ENCODE measurements at places on chromosomes 3 and 15.
A peak's percentile ranks its signal among the peaks of the same experiment; 100 is the strongest.

- no peak for DNase-seq
These were observed 243.2 kb upstream of the RGMA start for GRCh38 chr15:93332168-93332553.

DNA sequence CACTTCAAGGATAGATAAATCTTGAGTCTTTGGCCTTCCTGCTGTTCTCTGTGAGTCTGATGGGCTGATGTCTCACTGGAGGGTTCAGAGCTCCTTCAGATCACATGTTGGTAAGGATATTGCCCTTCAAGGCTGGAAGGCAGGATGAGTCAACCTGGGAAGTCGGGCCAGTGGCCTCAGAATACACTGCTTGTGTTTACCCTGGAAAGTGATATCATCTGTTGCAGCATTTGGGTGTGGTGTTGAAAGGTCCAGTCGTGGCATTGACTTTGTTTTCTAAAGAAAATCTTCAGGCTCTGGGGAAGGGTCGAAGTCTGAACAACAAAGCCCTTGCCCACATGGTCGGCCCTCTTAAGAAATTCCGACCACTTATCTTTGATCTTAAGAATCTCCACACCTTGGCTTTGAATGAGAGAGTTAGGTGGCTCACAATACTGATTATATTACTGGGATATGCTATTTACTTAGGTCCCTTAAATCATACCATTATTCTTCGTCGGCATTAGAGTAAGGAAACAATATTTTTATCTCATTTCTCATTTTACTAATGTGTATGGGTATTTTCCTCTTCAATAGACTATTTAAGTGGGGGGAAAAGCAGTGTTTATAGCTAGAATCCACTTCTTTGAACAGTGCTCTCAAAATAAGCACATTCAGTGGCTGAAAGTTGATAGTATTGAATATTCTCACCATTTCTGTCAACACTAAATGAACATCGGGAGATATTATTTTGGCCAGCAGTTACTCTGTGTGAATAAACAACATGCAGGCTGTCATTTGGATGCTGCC lies 303.9 kb upstream of the RASGRP1 start:
- peak; percentile 94 for DNase-seq

- no peak for DNase-seq
These were observed 28.7 kb upstream of the SLC28A1 start for GRCh38 chr15:84855765-84856164.

DNA sequence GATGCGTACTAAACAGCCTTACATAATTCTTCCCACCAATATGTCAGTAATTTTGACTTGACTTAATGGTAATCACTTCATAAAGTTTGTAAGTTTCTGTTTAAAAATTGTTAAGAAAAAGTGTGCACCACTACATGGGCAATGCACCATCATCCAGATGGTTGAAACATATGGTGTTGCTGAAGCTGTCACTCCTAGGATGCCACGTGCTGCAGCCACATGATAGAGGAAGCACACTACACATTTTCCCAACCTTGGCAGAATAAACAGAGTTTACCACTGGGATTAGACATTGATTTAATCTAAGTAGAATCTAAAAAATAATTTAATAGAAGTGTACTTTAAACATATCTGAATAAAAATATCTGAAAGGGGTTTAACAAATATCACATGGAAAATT lies 1209.9 kb downstream of the NSUN3 start:
- DNase-seq: no peak

GRCh38 chr15:90459368-90459767 lies 70.4 kb upstream of the CRTC3 start:
- no peak for DNase-seq

GRCh38 chr3:125433611-125434041 lies 58.5 kb upstream of the ZNF148 start:
- no peak for DNase-seq

DNA sequence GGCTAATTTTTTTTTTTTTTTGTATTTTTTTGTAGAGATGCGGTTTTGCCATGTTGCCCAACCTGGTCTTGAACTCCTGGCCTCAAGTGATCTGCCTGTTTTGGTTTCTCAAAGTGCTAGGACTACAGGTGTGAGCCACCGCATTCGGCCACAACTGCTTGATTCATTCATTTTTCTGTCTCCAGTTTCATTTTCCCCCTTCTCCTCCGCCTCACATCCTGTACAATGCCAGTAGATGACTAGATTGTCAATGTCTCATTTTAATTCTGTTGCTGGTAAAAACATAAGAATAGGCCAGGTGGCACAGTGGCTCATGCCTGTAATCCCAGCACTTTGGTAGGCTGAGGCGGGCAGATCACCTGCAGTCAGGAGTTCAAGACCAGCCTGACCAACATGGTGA lies 12.0 kb upstream of the ZNF592 start:
- no peak for DNase-seq

- DNase-seq: no peak
These were observed 171.5 kb downstream of the NUP210 start for GRCh38 chr3:13248640-13249039.

- DNase-seq: peak; percentile 69
These were observed 24.4 kb downstream of the PTPN9 start for GRCh38 chr15:75554717-75555116.

DNA sequence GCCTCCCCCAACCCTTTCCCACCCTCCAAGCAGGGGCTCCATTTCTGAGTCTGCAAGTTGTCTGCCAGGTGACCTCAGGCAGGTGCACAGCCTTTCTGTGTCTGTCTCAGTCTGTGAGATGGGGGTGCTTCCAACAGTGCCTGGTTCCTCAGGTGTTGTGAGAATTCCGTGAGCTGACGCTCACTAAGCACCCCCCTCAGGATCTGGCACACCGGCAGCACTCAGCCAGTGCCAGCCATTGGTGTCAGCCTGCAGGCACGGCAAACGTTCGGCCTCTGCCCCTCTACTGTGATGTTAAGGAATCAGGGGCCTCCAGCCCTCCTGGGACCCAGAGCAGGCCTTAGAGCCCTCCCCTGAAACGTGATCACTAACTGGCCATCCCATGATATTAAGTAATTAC lies 2.4 kb downstream of the KLF15 start:
- no peak for DNase-seq

DNA sequence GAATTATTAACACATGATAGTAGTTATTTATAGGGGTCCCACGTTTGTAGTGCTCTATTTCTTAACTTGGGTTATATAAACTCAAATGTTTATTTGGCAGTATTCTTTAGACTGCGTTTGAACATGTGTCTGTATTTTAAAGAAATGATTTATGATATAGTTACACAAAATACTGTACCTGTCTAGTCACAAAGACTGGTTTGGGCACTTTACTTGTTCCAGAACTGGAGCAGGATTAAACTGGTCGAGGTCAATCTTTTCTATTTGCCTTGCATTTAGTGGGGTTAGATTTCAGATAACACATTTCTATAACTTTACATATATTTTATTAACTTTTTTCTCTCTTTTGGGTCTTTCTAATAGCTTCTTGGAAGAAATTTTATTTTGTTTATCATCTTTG lies 39.5 kb downstream of the HACD3 start:
- no peak for DNase-seq

DNA sequence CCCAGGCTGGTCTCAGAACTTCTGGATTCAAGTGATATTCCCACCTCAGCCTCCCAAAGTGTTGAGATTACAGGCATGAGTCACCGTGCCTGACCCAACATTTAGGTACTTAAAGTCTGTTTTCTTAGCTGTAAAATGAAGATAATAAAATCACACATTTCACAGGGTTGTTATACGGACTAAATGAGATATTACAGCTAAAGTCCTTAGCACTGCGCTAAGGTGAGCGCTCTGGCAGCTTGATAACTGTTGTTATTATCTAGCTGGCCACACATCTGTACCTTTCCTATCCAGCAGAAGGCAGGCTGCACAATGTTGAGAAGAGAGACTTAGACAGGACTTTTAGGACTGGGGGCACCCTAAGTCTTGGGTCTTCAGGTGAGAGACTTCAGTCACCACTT lies 2.7 kb upstream of the LIPH start:
- DNase-seq: no peak

DNA sequence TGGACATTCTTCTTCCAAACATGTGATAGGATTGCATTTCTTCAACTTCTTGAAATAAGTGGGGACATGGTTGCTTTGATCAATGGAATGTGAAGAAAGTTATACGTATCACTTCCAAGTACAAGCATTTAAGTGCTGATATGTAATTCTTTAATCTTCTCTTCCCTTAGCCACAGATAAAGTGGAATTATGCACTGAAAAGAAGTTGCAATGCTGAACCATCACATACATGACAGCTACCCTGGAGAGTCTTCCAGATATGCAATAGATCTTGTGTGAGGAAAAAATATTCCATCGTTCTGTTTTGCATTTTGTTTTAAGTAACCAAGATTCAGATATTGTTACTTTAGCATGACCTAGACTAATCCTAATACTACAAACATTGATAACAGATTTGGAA lies 674.3 kb downstream of the NSUN3 start:
- no peak for DNase-seq

DNA sequence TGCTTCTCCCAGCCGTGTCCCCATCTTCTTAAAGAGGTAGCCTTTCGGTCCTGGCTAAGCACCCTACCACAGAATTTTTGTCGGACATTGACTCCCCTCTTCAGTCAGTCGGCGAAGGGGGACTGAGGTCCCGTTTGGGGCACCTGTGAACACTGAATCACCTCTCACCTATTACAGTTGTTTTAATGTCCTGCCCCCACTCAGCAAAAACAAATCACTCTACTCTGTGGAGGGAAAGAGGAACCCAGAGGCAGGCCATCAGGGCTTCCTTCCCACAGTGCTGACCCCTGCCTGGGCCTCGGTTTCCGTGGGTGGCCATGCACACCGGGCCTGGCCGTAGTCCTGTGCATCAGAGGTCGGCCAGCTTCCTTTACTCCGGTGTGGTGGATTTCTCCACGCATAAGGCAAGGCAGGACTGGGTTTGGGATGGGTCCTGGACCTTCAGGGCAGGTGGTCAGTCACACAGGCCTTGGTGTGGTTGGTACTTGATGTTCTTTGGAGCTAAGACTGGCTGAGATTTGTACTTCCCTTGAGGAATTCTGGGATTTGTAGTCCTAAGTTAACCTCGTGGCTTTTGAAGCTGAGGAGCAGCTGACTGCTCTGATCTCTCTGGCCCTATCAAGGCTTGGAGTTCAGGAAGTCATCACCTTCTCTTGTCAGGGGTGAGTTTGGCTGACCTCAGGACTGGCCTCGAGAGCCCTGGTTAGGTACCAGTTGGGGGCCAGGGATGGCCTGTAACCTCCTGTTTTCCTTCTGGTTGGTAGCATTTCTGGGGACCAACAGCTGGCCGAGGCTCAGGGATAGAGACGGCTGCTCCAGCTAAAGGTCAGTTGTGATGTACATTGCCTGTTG lies 627 bp upstream of the FAM131A start:
- no peak for DNase-seq

DNA sequence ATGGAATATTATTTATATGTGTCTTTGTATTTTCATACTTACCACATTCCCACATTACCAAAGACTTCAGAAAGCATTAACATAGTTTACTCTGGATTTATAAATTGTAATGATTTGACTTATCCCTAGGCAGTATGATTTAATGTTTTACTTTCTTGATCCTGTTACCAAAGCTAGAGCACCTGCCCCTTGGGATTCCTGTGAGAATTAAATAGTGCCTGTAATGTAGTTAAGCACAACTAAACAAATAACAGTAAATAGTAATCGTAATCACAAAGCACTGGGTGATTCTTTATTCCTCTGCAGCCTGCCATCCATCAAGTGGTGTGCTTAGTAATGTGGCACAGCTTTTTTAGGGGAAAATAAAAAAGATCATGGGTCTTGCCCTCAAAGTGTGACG lies 39.1 kb downstream of the ATP2C1 start:
- no peak for DNase-seq

GRCh38 chr3:139455855-139456254 lies 20.5 kb downstream of the RBP2 start:
- DNase-seq: no peak

DNA sequence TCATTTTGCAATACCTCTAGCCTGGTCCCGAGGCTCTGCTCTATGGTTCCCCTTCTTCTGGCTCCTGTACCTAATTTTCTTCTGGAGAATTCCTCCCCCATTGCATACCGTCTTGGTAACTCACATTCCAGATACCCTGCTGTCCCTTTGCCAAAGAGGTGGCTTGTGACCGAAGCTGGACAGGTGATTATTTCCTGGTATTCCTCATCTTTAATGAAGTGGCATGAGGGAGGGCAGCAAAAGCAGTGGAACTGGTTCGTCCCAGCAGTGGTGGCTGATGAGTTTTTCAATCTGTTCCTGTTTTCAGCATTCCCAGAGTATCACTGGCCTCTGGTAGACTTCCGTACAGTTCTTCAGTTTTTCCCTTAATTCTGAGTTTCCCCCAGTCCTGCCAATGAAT lies 186.2 kb upstream of the CADPS start:
- DNase-seq: no peak

- DNase-seq: no peak
These were observed 225.1 kb upstream of the CNTN3 start for GRCh38 chr3:74839566-74839965.

DNA sequence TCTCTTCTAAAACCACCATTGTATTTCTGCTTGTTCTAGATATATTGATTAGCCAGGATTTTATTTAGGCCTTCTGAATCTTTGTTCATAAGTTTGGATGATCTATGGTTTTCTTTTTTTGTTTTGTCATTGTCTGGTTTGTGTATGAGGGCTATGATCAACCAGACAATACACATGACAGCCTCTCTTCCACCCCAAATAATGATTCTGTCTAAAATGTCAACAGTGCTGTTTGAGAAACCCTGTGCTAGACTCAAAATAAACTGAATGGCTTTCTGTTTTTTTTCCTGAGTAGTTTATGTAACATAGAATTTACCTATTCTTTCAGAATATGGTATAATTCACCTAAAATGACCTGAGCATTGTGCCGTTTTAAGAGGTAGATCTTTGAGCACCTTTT lies 66.1 kb downstream of the PLCL2 start:
- no peak for DNase-seq

DNA sequence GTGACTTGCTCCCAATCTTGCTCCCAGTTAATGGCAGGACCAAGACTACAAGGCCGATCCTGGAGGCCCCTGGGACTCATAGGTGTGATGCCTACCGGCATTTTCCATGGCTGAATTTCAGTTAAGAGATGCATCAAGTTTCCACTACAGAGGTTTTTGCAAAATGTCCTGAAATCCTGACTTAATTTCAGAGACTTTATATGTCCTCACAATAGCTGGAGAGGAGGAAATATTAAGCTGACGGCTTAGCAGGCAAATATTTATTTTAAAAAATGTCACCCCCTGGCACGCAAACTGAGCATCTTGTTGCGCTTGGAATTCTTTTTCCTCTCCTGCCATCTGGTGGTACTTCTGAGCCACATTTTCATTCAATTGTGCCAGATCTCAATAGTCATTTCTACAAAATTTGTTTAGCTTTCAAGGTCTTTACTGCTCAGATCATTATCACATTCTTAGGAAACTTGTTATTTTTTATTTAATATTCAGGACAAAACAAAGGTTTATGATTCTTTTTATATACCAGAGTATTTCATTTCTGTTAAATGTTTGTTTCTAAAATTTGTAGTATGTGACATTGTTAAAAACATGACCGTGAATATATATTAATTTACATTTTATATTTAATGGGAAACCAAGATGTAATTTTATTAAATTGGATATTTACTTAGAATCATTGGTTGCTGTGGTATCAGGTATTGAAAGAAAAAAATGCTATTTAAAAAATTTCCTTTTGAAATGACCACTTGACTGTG lies 189.2 kb upstream of the THRB start:
- peak; percentile 52 for DNase-seq

All from stromal cell of bone marrow (primary cell).